ENCODE measurements at places on chromosomes 4 and X. TPM values are rescaled to one million over a fixed set of nuclear protein-coding genes. Genes with fewer than 3 reads are reported as not detected.

L1CAM gene
- total RNA-seq: 7.1 TPM

NEUROG2 gene
- total RNA-seq: not detected

ADRA2C gene
- total RNA-seq: not detected

CXCL10 gene
- not detected for total RNA-seq

DMD gene
- 20.9 TPM for total RNA-seq

ACSL1 gene
- total RNA-seq: 37.3 TPM

CT45A3 gene
- total RNA-seq: not detected

GPRASP2 gene
- 2.2 TPM for total RNA-seq

BTC gene
- total RNA-seq: 7.5 TPM

BMPR1B gene
- total RNA-seq: not detected

GRCh38 chr4:82905205-82905604 is 4.7 kb downstream of the THAP9 start:
- H3K4me3 ChIP-seq: no peak overlapping the region
- no peak for DNase-seq

DNA sequence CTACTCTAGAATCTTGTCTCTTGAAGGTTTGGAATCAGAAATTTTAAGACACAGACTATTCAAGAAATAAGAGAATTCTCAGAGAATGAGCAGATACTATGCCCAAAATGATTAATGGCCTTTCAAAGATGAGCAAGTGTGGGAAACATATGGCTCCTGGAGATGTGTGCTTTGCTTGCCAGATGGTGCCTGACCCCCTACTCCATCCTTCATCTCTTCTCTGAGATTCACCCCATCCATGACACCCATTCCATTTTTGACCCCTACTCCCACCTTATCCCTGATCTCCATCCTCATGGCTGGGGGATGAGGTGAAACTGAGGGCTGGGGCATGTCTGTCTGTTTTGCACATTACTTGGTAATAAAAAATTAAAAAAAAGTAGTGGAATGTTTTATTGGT is 75.5 kb downstream of the GPC3 start:
- H3K4me3 ChIP-seq: no peak overlapping the region
- DNase-seq: no peak
- H3K36me3 ChIP-seq: no peaks in the 10 kb centered on the region

- no peaks in the 10 kb centered on the region for H3K4me1 ChIP-seq
- H3K27me3 ChIP-seq: no peaks in the 10 kb centered on the region
- DNase-seq: no peak
- H3K36me3 ChIP-seq: no peaks in the 10 kb centered on the region
Observed at GRCh38 chr4:180953572-180953971, 1289.6 kb upstream of the TENM3 start.

DNA sequence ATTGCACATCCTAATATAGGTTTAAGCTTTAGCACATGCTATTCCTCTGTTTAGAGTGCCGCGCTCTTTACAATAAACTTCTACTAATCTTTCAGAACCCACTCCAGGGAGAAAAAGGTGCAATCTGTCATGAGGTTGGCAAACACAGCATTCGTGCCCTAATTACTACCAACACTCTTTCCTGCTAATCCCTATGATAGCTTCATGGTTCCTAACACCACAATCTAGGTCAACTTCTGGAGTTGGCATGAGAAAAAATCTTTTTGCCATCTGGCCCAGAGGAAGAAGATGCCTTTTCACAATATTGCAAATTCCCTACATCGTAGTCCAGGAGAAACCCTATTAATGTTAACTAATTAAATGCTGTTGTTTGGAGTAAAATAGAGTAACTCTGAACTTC is 39.6 kb downstream of the TMA16 start:
- H3K27me3 ChIP-seq: no peaks in the 10 kb centered on the region
- H3K4me3 ChIP-seq: no peak overlapping the region
- DNase-seq: no peak
- peaks cover 5% of the 10 kb centered on the region for H3K36me3 ChIP-seq
- no peaks in the 10 kb centered on the region for H3K4me1 ChIP-seq

GRCh38 chrX:124392794-124393193 is 46.4 kb downstream of the SH2D1A start:
- H3K36me3 ChIP-seq: no peaks in the 10 kb centered on the region
- no peak overlapping the region for H3K27ac ChIP-seq
- H3K4me3 ChIP-seq: no peak overlapping the region

DNA sequence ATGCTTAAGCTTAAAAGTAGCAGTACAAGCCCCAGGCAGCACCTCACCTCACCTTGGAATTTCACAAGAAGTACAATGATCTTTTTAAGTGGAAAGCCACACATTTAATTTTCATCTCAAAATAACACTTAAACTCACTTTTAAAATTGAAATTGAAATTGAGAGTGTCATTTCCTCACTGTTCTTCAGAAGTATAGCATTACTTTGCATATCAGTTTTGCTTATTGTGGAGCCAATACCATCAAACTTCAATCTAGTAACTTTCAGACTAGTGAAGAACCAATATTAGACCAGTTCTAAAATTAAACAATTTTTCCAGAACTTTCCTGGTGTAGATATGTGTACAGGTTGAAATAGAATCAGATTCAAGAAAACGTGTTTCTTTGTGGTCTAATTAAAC is 242.4 kb downstream of the NDST4 start:
- DNase-seq: no peak
- no peaks in the 10 kb centered on the region for H3K27me3 ChIP-seq
- no peak overlapping the region for H3K4me3 ChIP-seq
- H3K27ac ChIP-seq: no peak overlapping the region

GRCh38 chrX:9456250-9457074 is 8.4 kb upstream of the TBL1X start:
- H3K36me3 ChIP-seq: no peaks in the 10 kb centered on the region
- H3K4me1 ChIP-seq: no peaks in the 10 kb centered on the region
- DNase-seq: no peak

GRCh38 chr4:110753466-110753865 is 130.6 kb upstream of the PITX2 start:
- H3K4me1 ChIP-seq: no peaks in the 10 kb centered on the region
- H3K27ac ChIP-seq: no peak overlapping the region
- no peaks in the 10 kb centered on the region for H3K27me3 ChIP-seq
- H3K4me3 ChIP-seq: no peak overlapping the region

DNA sequence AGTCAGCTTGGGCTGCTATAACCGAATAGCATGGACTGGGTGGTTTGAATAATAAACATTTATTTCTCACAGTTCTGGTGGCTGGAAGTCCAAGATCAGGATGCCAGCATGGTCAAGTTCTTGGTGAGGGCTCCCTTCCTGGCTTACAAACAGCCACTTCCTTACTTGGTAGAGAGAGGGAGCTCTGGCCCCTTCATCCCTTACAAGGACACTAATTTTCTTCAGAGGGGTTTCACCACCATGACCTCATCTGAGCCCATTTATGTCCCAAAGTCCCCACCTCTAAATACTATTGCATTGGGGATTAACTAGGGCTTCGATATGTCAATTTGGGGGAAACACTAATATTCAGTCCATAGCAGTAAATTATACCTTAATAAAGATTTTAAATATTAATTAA is 61.8 kb downstream of the CLNK start:
- no peak overlapping the region for H3K27ac ChIP-seq
- H3K36me3 ChIP-seq: no peaks in the 10 kb centered on the region
- H3K27me3 ChIP-seq: no peaks in the 10 kb centered on the region
- no peaks in the 10 kb centered on the region for H3K4me1 ChIP-seq

DNA sequence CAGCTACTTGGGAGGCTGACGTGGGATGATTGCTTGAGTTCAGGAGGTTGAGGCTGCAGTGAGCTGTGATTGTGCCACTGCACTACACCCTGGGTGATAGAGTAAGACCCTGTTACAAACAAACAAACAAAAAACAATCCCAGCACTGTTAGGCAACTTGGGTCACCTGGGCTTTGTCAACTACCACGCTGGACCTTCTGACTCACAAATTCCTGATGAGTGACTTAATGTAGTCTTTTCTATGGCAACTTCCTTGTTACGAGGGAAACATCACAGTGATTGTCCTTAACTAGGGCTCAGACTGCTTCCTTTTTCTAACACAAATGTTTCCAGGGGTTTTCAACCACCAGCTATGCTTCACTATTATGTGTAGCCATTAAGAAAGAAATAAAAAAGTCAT is 128.8 kb upstream of the GPC4 start:
- H3K4me3 ChIP-seq: no peak overlapping the region
- DNase-seq: no peak

DNA sequence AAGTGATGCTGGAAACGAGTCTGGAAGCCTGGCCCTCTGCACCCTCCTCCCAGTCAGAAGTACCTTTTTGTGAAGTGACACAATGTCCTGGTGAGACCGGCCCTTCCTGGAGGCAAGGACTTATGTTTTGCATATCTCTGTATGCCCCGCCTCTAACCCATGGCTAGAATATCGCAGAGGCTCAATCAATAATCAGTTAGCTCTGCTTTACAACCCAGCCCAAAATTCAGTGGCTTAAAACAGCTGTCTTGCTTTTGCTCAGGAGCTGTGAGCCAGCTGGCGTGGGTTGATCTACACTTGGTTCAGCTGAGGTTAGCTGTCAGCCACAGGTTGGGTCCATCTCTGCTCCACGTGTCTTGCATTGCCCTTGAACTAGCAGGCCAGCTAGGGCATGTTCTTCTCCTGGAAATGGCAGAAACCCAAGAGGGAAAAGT is 98.8 kb upstream of the METTL14 start:
- no peaks in the 10 kb centered on the region for H3K4me1 ChIP-seq
- no peak for DNase-seq

DNA sequence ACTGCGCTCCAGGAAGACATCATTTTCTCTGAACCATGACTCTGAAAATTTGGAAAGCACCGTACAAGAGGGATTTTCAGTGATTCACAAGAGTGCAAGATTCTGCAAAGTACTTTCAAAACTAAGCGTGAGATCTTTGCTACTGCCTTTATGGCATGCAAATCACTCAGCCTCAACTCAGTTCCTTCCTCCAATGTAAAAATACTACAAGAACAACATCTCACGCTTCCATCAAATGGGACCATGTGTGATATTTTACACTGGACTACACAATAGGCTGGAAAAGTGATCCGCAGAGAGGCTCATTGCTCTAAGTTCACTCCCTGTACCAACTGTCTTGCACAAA is 674 bp upstream of the IL15 start:
- peak overlapping the region; percentile 88 for H3K4me3 ChIP-seq
- peaks cover 14% of the 10 kb centered on the region for H3K4me1 ChIP-seq
- no peaks in the 10 kb centered on the region for H3K36me3 ChIP-seq
- H3K27me3 ChIP-seq: no peaks in the 10 kb centered on the region

GRCh38 chr4:155026715-155027114 is 181.7 kb upstream of the NPY2R start:
- H3K27ac ChIP-seq: no peak overlapping the region
- no peak overlapping the region for H3K4me3 ChIP-seq
- no peaks in the 10 kb centered on the region for H3K36me3 ChIP-seq
- DNase-seq: no peak

- no peak overlapping the region for H3K27ac ChIP-seq
- no peaks in the 10 kb centered on the region for H3K36me3 ChIP-seq
- H3K4me1 ChIP-seq: no peaks in the 10 kb centered on the region
- no peak overlapping the region for H3K4me3 ChIP-seq
- DNase-seq: no peak
- H3K27me3 ChIP-seq: no peaks in the 10 kb centered on the region
Observed at GRCh38 chr4:79198951-79199587, 126.8 kb downstream of the NAA11 start.

- peak overlapping the region; percentile 96 for H3K27ac ChIP-seq
- no peaks in the 10 kb centered on the region for H3K36me3 ChIP-seq
- DNase-seq: peak; percentile 24
- peak overlapping the region; percentile 78 for H3K4me3 ChIP-seq
Observed at GRCh38 chrX:147912093-147912801, 528 bp downstream of the FMR1 start.

DNA sequence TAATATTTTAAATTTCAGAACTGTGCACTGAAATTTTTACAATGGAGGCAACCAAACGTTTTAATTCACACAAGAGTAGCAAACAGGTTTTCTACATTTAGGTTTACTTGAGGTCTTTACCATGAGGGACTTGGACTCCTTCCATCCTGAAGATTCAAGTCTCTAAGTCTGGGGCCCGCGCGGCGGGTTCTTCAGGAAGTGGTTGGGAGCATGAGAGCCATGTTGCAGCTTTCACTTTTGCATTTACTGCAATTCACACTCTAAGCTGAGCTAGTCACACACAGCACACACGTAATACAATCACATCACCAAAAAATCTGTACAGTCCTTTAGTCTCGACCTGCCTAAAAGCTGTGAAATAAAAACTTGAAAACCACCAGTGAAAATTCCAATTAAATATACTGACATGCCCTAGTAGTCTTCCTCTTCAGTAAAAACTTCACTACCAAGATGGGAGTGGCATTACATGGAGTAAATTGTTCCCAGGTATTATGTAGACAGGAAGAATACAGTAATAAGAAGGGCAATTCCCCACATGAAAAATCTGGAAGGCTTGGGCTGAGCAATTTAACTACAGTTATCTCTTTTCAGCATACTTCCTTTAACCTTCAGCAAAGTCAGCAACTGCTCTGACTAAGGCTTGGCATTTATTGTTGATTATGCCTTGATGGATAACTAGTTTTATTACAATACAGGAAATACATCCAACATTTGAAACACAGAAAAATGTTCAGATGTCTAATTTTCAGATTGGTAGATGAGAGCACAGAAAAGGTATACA is 571.1 kb upstream of the DIPK2B start:
- H3K4me1 ChIP-seq: no peaks in the 10 kb centered on the region
- peak; percentile 56 for DNase-seq
- no peaks in the 10 kb centered on the region for H3K36me3 ChIP-seq
- H3K27ac ChIP-seq: peak overlapping the region; percentile 83

- no peaks in the 10 kb centered on the region for H3K36me3 ChIP-seq
- no peak for DNase-seq
- H3K27me3 ChIP-seq: no peaks in the 10 kb centered on the region
- no peak overlapping the region for H3K27ac ChIP-seq
- H3K4me1 ChIP-seq: no peaks in the 10 kb centered on the region
- no peak overlapping the region for H3K4me3 ChIP-seq
Observed at GRCh38 chr4:91567594-91567993, 736.2 kb upstream of the GRID2 start.

- no peak for DNase-seq
- H3K27me3 ChIP-seq: no peaks in the 10 kb centered on the region
- no peak overlapping the region for H3K27ac ChIP-seq
- H3K4me3 ChIP-seq: no peak overlapping the region
- H3K36me3 ChIP-seq: no peaks in the 10 kb centered on the region
Observed at GRCh38 chr4:84565951-84566350, 17.0 kb upstream of the CDS1 start.

DNA sequence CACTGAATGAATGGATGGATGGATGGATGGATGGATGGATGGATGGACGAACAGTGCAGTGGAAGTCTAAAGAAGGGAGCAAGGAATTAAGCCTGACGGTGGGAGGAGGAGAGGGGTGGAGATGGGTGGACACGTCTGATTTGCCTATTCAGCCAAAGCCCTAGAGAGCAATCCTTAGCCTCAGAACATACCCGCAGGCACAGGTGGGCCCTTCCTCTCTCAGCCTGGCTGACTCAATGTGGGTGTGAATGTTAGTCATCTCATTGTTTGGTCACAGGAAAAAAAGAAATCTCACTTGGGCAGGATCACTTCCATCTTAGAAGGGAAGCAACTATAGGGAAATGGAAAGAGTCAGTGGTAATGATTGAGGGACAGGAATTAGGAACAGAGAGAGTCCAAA is 165.9 kb downstream of the PJA1 start:
- no peaks in the 10 kb centered on the region for H3K27me3 ChIP-seq
- no peaks in the 10 kb centered on the region for H3K36me3 ChIP-seq
- no peak overlapping the region for H3K4me3 ChIP-seq
- H3K4me1 ChIP-seq: peaks cover 9% of the 10 kb centered on the region
